ENCODE measurements at places on chromosomes 1 and 21.
A peak's percentile ranks its signal among the peaks of the same experiment; 100 is the strongest.

GRCh38 chr21:24183077-24183476, 1424.2 kb downstream of the MRPL39 start:
- no peak for DNase-seq

- DNase-seq = peak; percentile 2
These were observed at the start of gene COL24A1 for GRCh38 chr1:86156566-86157455. Gene COL24A1 (minus strand): TSS chr1:86156772. CDS start chr1:86156396, 376 bp downstream.

DNA sequence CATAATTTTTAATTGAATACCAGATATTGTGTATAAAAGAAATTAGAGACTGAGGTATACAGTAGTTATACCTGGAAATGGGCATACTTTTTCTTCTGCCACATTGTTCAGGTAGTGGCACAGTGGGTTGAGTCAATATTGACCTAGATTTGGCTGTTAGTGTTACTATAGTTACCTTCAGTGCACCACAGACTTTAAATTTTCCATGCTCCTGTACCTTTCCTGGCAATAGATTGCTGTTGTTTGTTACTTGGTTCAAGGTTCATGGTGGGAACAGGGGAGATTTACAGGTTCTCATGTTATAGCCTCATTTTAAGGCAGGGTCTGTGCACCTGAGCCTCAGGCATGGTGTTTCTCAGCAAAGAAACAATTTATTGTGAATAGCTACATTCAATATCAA, 218.7 kb downstream of the LBR start:
- no peak for DNase-seq

- no peak for DNase-seq
These were observed 72.9 kb downstream of the UBR4 start for GRCh38 chr1:19137158-19137557.

DNA sequence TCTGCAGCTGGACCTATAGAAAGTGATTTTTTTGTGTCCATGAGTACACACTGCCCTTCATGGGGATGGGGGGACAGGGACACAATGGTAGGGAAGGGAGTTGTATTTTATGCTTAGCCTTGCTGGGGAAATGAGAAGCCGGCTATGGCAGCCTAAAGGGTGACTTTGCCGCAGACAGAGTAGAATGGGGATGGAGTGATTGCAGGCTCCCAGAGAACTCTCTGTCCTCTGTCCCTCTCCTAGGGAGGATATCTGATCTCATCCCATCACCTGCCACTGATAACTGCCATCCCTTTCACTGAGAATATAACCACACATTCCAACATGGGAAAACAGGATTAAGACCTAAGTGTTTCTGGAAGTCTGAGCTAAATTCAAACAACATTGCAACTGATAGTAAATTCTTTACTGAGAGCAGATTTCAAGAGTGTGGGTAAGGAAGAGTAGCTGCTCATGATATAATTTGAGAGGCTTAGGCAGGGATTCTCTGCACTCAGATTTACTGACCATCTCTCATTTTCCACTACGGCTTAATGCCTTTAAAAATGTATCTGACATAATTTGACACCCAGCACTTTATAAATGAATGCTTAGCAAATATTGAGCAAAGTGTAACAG, 13.9 kb downstream of the SH2D1B start:
- no peak for DNase-seq

DNA sequence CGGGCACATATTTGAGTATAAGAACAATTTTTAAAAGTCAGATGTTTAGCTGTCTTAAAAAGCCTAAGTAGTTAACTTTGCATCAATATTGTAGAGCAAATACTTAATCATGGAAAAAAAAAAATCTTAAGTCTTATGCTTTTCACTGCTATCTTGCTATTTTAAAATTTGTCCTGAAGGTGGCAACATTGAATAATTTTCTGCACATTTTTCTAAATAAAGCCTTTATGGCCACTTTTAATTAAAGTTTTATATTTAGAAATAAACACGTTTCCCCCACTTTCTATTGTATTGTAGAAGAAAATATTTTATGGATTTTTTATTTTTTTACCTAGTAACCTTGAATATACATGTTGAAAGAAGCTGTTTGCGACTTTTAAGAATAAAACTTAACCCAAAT, 198.8 kb downstream of the AMY1C start:
- no peak for DNase-seq

GRCh38 chr1:53473463-53473862, 14.3 kb downstream of the DMRTB1 start:
- no peak for DNase-seq

GRCh38 chr21:16797966-16798365, 714.9 kb upstream of the CXADR start:
- DNase-seq = no peak

DNA sequence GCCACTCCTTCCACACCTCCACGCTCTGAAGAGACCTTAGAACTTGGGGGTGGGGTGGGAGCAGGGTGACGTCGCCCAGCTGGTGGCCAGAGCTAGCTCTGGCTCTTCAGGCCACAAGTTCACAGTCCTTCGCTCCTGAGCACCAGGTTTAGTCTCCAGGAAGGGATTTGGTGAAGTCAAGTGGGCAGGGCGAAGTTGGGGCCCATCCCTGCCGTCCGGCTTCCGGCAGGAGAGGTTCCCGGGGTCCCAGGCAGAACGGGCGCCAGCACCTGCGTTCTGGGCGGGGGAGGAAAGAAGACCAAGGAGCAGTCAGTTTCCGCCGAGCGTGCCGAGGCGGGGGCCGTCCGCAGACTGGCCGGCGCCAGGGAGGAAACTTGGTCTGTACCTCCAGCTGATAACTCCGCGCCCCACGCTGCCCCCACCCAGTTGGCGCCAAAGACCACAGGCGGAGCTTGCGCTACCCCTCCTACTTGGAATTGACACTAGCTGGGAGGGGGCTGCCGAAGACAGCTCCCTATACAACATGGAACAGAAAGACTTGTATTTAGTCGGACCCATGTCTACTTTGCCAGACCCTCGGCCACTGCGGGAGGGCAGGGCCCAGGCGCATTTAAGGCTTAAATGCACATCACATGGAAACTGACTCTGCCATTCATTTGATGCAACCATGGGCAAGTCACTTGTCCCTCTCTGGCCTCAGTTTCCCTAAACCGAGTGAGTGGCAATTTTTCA, 995 bp downstream of the ID3 start:
- DNase-seq = no peak

DNA sequence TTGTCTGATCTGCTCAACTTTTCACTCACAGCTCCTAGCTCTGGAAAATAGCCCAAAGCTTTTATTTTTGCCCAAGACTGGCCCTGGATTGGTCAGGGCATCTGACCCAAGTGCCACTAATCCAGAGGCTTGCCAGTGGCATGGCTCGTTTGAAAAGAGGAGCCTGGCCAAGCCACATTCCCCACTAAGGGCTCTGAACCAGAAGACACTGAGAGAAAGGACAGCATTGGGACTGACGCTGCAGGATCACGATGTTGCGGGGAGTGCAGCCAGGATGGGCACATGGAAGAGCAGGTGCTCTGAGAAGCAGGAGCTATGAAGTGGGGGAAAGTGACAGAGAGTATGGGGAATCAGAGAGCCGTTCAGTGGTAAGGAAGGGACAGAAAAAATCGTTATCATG, 44.9 kb upstream of the TSPAN2 start:
- DNase-seq = no peak

All from SHP77 (cell line).